ENCODE measurements at places on chromosomes 1 and 21.

GRCh38 chr1:117656202-117656641 is 50.4 kb downstream of the TENT5C start:
- no peak for DNase-seq

GRCh38 chr1:91617285-91617765 is 116.7 kb downstream of the CDC7 start:
- no peak for DNase-seq

- no peak for DNase-seq
These were observed 14.3 kb upstream of the FGR start for GRCh38 chr1:27649306-27649635.

GRCh38 chr1:48208251-48208650 is 14.3 kb upstream of the SLC5A9 start:
- DNase-seq = no peak

DNA sequence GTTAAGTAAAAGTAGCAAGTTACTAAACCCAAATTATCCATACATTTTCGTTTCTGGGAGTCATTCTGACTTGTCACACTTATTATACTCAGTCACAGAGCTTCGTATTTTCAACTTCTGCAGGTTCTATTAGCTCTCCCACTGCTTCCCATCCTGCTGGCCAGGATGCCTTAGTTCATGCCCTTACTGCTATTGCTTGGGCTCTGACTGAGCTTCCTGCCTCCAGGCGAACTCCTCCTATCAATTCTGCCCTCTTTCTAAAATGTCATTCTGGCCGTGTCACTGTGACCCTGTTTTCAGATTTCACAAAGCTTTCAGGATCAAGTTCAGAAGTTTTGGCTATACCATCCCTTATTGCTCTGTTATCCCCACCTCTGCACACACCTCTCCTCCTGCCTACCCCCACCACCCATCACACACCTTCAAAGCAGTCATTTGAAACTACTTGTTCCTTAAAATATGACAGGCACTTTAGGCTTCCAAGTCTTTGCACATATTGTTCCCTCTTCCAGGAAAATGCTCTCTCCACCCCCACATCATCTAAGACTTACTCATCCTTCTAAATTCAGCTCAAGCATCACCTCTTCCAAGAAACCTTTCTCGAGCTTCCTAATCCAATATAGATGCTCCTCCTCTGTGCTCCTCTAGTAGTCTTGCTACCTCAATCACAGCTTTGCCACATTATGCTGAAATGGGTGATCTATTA is 278.0 kb downstream of the BRINP2 start:
- DNase-seq = no peak

- no peak for DNase-seq
These were observed 173.6 kb downstream of the RERE start for GRCh38 chr1:8643542-8644536.

- DNase-seq = no peak
These were observed 84.2 kb downstream of the RGL1 start for GRCh38 chr1:183889095-183889494.

GRCh38 chr1:8159470-8160024 is 133.4 kb upstream of the ERRFI1 start:
- no peak for DNase-seq

DNA sequence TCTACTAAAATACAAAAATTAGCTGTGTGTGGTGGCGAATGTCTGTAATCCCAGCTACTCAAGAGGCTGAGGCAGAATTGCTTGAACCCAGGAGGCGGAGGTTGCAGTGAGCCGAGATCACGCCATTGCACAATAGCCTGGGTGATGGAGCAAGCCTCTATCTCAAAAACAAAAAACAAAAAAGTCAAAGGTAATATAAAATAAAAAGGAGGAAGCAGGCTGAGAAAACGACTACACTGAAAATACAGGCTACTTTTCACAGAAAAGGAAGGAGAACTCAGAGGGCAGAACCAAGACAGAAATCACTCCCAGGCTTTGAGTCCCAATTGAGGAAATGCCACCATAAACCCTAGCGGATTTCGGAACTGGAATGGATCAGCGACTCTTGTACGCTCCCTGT is 5.9 kb upstream of the A3GALT2 start:
- DNase-seq = no peak

DNA sequence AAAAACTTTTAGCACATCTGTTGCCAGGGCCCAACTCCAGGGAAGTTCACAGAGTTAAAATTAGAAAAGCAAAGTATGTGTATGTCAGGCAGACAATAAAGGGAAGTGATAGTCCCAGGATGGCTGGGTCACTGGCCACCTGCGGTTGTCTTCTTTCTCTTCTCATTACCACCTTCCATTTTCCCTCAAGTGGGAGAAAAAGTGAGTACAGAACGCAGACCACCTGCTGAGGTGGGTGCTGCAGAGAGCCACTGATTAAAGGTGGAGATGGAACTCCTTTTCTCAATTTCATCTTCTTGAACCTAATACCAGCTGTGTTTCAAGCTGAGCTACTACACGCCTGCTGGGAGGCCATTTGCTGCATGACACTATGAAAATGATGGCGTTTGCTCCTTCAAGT is 88.8 kb upstream of the PDE4B start:
- no peak for DNase-seq

GRCh38 chr21:45131537-45131999 is 57.2 kb downstream of the ADARB1 start:
- no peak for DNase-seq

DNA sequence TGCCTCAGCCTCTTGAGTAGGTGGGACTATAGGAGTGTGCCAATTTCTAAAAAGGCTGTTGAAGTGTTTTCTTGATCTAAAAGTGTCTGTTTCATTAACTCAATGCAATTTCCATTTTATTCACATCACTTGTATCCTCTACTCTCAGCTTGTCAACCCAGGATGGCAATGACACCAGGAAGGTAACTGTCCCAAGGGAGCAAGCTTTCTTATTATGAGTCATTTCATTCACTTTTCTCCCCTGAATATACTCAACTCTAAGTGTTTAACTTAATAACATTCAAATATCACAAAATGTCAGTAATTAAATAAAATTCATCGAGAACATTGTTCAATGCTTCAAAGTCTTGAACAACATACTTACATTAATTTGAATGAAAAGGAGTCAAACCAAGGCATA is 22.9 kb upstream of the GFI1 start:
- no peak for DNase-seq

DNA sequence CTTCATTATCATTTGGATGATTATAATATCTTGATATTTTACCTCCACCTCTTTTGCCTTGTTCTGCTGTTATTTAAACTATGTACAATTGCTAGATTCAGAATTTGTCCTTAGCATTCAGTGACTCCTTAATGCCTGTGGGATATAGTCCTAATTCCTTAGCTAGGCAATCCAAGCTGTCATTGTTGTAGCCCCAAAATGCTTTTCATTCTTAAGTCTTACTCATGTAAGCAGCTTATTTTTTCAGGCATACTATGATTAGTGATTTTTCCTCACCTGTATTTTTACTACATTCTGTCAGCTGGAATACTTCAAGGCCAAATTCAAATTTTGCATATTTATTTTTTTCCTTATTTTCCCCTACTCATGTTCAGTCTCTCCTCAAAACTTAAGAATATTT is 13.4 kb downstream of the PKN2 start:
- DNase-seq = no peak

- no peak for DNase-seq
These were observed 49.7 kb downstream of the RAP1A start for GRCh38 chr1:111669268-111669667.

GRCh38 chr1:33170351-33171274 is 11.2 kb downstream of the TRIM62 start:
- no peak for DNase-seq

- no peak for DNase-seq
These were observed at the start of gene CCDC28B for GRCh38 chr1:32200226-32201010. TSS of gene CCDC28B (plus strand) at chr1:32200595. CDS start at chr1:32201936, 1,341 bp downstream.

- DNase-seq = no peak
These were observed 11.4 kb upstream of the ZNF669 start for GRCh38 chr1:247115545-247115944.

DNA sequence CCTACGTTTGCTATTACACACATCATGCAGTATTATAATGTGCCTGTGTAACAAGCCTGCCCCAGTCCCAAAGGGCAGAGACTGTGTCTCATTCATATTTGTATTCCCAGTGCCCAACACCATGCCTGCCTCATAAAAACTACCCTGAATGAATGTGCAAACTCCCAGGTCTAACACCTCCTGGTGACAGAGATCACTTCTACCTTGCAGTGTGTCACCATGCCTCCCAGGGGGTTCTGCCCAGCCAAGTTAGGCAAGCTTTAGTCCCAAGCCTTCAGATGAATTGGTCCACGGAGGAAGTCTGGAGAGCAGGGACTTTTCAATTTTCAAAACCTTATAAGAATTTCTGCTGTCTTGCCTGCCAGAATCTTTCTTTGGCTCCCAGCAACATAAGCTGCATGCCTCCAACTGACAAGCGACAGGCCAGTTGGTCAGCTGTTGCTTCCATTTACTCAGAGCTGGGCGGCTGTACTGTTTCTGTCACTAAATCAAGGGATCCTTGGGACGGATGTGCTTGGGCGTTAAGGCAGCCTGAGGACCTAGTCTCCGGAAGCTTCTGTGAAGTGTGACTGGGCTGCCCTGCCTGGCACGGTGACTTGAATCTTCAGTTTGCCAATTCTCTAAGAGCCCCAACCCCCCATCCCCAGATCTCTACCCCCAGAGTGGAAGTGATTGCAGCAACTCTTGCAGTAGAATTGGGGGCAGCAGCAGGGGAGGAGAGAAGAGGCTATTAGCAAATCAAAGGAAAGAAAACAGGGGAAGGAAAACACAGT is 1.2 kb downstream of the RXRG start:
- no peak for DNase-seq

- DNase-seq = no peak
These were observed 445.1 kb downstream of the AJAP1 start for GRCh38 chr1:5099558-5099957.
